ENCODE measurements at places on chromosomes 2 and 18.

DNA sequence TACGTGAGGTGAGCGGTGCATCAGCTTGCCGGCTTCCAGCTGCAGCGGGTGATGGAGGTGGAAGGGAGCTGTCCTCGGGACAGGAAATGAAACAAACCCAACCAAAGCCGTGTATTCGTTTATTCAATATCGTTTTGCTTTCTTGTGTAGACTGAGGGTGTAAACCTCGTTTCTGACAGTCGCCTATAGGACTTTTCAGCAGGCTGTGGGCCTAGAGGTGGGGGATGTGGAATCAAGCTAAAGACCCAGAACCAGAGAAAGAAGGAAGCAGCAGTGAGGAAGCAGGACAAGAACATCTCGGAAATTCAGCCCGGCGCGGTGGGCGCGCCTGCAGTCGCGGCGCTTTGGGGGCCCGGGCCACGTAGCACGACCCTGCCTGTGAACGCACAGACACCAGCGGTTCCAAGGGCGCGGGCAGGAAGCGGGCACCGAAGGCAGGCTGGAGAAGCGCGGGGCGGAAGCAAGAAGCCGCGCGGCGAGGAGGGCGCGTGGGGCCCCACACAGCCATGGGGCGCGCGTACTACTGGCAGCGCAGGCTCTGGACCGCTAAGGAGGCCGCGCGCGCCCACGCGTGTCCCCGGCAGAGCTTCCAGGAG is 755 bp upstream of the ATP9B start:
- no peak for DNase-seq

DNA sequence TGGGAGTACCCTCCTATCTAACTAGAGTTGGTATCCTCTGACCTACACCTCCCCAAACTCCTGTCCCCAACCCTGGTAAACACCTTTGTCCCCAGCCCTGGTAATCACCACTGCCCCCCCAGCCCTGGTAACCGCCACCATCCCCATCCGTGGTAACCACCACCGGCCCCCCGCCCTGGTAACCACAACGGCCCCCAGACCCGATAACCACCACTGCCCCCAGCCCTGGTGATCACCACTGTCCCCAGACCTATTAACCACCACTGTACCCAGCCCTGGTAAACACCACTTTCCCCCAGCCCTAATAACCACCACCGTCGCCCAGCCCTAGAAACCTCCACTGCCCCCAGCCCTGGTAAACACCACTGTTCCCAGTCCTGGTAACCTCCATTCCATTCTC is 820.2 kb upstream of the SALL3 start:
- no peak for DNase-seq

- no peak for DNase-seq
These were observed 86.1 kb downstream of the CACNB4 start for GRCh38 chr2:152012697-152013096.

DNA sequence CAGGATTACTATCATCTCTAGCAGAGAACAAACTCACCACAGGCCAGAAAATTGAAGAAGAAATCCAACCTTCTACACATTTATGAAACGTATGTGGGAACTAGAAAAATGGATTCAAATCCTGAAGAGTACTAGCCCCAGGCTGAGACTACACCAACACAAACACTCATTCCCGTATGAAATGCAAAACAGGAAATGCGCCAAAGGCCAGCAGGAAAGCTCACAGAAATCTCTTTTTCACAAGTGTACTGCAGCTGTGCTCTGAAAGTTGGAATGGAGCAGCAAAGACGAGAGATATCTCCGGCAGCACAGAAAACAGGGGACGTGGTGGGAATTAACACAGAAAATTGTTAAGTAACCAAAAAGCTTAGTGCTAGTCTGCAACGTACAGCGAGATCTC is 913.5 kb downstream of the TDRD15 start:
- no peak for DNase-seq
